ENCODE measurements at places on chromosomes 16 and 17.

DNA sequence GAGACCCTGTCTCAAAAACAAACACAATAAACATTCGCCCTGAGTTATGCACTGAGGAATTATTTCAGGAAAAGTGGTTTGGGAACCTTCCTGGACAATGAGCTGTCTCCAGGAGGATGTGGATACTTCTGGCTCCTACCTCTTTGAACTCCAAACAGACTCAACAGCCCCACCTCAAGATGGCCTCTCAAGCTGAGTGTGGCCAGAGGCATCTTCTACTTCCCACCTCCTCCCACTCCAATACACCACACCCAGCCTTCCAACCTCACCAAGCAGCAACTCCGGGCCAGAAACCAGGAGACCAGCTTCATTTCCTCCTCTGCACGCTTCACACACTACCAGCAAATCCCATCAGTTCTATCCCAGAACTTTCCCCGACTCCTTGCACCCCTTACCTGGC, 11.6 kb downstream of the HBQ1 start:
- no peak for DNase-seq

DNA sequence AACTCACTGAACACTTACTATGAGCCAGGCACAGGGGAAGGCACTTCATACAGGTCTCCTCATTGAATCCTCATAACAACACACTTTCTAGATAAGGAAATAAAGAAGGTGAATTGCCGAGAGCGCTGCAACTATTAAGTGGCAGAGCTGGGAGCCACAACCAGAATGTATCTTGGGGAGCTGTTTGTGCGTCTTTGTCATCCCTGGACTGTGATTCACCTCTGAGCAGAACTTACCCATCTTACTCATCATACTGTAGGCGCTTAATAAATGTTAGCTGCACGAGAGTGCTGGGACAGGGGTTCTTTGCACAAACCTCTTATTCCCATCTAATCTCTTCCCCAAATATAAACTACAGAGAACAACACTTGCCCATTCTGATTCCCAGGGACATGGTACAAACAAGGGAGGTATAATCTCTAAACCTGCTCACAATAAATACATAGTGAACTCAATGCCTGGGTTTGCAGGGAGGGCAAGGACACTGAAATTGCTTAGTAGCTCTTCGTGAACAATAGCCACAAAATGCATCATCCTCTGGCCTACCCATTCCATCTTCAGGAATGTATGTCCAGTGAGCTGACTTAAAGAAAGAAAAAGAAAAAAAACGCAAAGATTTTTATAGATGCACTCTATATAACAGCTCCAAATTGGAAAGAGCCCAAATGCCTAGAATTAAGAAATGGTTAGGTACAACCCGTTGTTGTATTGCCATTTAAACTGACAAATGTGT, 43.0 kb downstream of the MYO18A start:
- no peak for DNase-seq

DNA sequence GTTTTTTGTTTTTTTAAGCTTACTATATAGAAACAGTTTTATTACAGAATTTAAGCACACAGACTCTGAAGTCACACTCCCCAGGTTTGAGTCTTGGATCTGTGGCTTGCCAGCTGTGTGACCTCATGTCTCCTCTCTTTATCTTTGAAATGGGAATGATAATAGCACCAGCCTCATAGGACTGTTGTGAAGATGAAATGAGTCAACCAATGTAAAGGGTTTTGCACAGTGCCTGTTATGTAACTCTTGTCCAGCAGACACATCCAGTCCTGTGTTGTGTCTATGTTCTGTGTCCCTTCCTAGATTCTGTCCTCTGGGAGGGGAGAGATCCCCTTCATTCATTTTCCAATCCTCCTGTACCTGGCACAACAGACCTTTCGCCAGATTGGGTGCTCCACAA, 3.1 kb upstream of the CPD start:
- DNase-seq = no peak

- no peak for DNase-seq
These were observed 123.6 kb downstream of the MRTFB start for GRCh38 chr16:14194721-14195120.

- DNase-seq = no peak
These were observed 21.1 kb downstream of the CMC2 start for GRCh38 chr16:80985611-80986010.

- peak; percentile 73 for DNase-seq
These were observed 4.3 kb upstream of the TLCD2 start for GRCh38 chr17:1714427-1714979.

DNA sequence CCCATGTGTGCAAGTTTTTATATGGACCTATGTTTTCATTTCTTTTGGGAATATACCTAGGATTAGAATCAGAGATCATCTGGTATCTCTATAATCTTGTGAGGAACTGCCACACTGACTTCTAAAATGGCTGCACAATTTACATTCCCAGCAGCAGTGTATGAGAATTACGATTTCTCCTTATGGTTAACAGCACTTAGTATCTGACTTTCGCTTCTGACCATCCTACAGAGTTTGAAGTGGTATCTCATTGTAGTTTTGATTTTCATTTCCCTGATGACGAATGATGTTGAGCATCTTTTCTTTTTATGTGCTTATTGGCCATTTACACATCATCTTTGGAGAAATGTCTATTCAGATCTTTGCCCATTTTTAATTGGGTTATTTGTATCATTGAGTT, 10.0 kb downstream of the C16orf96 start:
- DNase-seq = no peak

DNA sequence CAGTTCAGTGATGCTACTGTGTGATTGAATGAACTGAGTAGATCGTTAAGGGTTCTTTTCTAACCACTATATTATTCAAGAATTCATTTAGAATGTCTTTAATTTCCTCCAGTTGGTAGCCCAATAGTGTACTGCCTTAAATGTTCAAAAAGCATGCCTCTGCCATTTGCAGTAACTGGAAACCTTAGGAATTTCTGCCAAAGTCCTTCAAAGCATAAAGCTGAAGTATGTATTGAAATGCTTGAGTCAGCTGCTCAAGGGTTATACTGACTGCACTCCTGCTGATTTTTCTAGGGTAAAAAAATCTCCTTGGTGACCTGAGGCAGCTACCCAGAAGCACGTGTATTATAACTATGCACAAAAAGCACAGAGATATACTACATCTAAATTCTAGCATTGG, 56.5 kb downstream of the SNTB2 start:
- DNase-seq = no peak

DNA sequence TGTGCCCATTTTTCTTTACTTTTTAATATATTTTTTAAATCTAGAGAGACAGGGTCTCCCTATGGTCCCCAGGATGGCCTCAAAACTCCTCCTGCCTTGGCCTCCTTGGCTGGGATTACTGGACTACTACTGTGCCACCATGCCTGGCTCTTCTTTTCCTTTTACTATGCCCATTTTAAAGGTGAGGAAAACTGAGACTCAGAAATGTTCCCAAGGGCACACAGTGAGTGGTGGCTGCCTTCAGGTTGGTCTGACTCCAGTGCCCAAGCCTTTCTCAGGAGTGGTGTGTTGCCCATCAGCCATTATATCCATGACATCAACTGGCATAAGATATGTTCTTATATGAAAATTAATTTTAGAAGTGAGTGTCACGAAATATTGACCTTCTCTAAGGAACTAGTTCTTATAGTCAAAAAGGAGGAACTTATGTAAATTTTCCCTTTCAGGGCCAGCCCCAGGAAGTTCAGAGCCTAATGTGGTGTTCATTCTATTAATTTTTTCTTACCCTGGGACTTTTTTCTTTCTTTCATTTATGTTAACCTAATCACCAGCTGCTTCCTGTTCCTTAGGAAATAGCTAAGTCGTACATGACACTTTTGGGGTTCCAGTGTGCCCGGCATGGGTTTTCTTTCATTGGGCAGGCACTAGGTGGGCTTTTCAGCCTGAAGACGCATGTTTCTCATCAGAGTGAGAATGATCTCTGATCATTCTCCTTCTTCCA, 17.9 kb upstream of the SPN start:
- DNase-seq = no peak

DNA sequence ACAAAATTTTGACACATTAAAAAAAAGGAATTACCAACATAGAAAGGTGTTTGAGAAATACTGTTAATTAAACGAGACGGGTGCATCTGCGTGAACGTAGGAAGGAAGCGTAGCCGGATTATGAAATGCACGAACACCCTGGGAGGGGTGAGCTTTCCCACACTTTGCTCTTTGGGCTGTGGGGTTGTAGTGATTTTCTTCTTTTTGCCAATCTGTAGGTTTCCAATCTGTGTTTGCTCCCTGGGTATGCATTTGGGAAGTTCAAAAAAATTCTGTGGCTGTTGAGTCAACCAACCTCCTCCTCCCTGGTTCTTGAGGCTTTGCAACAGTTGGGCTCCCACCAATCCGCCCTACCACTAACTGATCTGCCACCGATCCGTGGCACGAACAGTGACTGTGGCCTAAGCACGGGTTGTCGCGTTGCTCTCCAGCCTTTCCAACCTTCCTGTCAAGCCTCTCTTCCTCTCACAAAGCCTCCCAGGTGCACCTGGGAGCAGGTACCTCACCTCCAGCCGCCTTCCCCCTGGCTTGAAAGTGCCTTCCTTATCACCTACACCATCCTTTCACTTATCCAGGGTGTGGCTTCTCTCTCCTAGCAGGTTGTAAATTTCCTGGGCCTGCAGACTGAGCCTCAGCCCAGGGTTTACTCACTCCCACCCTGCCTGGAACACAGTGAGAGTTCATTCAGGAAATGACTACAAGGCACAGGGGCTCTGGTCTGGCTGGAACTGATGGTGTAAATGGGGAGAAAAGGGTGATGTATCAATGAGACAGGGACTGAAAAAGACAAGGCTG, 16.6 kb downstream of the RTN4RL1 start:
- no peak for DNase-seq

DNA sequence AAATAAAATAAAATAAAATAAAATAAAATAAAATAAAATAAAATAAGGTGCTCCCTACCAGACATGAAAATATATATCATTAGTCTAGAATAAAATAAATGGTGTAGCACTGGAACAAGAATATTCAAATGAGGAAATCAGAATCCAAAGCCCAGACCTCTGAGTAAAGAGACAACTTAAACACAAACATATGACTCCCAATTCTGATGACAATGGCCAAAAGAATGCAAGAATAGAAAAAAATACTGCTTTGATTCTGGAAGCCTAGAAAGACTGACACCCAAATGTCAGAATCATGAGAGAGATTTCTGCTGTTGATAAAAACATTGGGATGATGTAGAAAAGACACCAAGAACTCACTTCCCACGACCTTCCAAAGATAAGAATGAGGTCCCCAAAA, 27.9 kb downstream of the MYOCD start:
- DNase-seq = no peak

DNA sequence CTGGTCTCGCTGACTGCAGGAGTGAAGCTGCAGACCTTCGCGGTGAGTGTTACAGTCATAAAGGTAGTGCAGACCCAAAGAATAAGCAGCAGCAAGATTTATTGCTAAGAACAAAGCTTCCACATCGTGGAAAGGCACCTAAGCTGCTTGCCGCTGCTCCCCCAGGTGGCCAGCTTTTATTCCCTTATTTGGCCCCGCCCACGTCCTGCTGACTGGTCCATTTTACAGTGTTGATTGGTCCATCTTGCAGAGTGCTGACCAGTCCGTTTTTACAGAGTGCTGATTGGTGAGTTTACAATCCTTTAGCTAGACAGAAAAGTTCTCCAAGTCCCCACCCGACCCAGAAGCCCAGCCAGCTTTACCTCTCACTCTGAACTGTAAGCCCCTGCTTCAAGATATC, 227.8 kb downstream of the ABCC12 start:
- no peak for DNase-seq

DNA sequence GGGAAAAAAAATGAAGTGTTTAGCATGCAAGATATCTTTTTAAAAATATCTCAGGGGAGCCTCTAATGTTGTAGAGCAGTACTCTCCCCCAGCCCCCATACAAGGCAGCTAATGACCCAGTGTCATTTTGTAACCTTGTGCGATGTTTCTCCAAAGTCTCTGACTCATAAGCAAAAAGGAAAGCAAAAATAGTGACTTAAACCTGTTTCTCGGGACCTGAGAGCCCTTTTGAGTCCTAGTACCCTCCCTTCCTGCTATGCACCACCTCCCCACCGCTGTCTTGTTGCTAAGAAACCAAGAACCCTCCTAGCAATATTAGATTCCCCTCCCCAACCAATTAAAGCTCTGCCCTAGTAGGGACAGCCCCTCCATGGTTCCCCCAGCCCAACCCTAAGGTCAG, 2.8 kb downstream of the MYCBPAP start:
- DNase-seq = no peak

DNA sequence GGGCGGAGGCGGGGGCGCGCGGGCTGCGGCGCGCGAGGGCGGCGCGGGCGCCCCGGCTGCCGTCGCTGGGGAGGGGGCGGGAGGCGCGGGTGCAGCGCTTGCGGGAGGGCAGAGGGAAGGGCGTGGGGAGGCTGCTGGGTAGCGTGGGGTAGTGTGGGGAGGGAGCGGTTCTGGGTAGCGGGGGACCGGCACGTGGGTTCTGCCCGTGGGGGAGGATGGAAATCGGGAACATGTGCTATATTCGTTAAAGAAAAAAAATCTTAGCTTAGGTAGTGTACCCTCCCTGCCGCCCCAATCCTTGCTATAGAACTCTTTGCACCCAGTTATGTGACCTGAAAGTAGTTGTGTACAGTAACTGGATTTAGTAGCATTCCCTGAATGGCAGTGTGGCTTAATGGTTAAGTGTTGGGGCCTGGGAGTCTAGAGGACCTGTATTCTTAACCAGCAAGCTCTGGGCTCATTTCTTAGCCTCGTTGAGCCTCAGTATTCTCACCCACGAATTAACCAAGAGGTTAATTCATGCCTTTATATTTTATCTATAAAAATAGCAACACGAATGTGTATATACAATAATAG, 646 bp downstream of the RABEP1 start:
- DNase-seq = no peak

DNA sequence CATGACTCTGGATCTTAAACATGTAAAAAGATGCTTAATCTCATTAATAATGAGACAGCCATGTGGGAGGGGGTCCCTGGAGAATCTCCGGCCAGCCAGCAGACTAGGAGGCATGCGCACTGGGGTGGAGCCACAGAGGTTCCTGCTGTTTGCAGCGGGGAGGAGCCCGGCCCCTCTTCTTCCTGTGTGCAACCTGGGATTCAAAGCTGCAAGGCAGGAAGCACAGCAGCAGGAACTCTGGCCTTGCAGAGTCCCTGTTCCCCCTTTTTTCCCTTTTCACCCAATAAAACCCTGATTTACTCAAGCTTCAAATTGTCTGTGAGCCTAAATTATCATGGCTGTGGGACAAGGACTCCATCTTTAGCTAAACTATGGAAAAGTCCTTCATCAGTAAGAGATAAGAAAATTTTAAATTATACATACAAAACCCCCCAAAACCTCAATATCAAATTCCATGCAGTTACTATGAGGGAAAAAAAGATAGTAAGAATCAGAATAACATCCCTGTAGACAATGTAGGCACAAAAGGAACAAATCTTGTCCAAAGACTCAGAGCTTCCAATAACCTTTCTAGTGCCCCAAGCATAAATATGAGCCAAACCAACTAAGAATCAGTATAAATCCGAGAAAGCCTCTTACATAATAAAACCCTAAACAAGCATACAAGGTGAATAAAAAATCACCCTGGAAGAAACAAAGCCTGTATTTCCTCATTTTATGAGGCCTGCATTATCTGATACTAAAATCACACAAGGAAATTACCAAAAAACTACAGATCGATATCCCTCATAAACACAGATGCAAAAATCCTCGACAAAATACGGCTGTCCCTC, 12.1 kb downstream of the CFDP1 start:
- DNase-seq = no peak

GRCh38 chr17:6392609-6393350, 42.1 kb downstream of the AIPL1 start:
- no peak for DNase-seq

GRCh38 chr17:67053438-67054000, 9.2 kb downstream of the CACNG1 start:
- no peak for DNase-seq

- DNase-seq = no peak
These were observed 187.5 kb upstream of the FOXF1 start for GRCh38 chr16:86322806-86323205.

GRCh38 chr17:51427856-51428255, 167.5 kb downstream of the UTP18 start:
- DNase-seq = no peak

Measured in NCI-H1048 (cell line).